Fibroblast of lung (primary cell): ENCODE measurements at places on chromosomes 2 and 18.

DNA sequence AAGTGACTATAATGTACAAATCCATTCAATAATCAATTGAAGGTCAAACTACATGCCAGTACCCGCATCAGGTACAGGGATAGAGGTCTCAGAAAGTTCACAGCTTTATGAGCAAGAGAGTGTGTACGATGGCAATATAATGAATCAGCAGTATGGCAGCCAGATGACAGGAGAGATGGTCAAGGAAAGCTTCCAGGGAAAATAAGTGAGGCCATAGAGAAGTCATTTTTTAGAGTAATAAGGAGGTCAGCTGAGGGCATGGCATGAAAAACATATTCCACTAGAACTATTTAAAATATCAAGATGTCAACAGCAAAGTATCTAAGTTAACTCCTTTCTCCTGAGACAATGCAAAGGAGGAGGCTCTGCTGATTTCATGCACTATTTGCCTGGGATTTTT lies 108.0 kb downstream of the SLC8A1 start:
- peak; percentile 88 for DNase-seq

- no peak for DNase-seq
Measured at GRCh38 chr2:186347472-186347871, 138.6 kb upstream of the ZC3H15 start.

DNA sequence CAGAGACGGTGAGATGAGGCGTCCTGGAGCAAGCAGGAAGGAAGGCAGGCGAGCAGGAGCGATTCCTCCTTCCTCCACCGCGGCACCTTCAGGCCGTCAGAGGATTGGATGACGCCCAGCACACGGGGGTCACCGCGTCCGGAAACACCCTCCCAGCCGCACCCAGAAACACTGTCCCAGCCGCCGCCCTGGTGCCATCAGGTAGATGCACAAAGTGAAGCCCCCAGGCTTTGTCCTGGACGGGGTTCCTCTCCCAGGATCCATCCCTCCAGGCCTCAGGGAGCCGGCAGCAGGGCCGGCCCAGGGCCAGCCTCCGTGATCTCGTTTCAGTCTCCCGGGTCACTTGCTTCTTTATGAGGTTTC lies 31.5 kb downstream of the RTP5 start:
- DNase-seq, result no peak

DNA sequence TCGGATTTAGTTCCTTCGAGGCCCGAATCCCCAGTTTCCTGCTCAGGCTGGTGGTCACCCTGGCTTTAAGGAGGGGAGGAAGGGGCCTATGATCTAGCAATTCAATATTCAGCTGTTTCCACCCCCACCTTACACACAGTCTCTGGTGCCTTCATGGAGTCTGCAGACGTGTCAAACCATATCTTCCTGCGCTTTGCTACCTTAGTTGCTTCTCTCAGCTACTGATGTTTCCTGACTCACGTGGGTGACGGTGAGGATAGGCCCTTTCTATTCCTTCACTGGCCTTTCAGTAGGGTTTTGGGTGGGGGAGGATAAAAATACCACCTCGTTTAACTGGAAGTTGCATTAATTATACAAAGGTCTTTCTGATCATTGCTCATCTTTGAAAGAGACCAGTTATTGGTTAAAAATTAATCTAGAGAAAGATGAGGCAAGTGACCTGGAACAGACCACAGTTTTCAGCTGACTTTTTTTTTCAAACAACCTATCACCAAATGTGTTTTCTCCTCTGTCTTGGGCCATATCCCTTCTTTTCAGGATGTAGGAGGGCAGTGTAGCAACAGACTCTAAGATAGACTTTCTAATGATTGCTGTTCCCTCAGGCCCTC lies 49.7 kb downstream of the SH2D6 start:
- no peak for DNase-seq

- DNase-seq, result no peak
Measured at GRCh38 chr2:17728210-17728609, 25.4 kb downstream of the SMC6 start.

DNA sequence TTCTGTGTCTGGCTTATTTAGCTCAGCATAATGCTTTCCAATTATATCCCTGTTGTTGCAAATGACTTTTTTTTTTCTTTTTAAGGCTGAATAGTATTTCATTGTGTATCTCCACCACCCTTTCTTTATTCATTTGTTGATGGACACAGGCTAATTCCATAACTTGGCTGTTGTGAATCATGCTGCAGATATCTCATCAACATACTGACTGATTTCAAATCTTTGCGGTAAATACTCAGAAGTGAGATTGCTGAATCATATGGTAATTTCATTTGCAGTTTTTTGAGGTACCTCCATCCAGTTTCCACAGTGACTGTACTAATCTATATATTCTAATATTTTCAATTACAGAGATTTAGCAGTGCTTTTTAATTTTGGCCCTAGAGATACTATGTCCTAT lies 266.2 kb downstream of the TMX3 start:
- peak; percentile 95 for DNase-seq

- DNase-seq, result no peak
Measured at GRCh38 chr2:123530004-123530403, 495.1 kb upstream of the CNTNAP5 start.

DNA sequence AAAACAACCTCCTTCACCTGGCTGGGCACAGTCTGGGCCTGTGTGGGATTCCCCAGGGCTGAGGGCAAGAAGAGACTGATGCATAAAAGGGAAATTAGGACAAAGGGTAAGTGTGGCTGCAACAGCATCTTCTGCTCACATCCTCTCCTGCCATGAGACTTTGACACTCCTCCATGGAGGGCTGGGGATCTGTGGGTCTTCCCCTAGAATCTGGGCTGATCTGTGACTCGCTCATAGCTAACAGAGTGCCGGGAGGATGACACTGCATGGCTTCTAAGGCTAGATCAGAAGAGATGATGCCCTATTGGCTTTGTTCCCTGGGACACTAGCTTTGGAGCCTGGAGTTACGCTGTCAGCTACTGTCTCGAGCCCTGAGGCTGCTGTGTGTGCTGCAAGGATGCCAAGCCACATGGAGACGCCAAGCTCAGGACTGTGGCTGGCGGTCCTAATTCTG lies 24.3 kb downstream of the MOCOS start:
- DNase-seq, result peak; percentile 4

DNA sequence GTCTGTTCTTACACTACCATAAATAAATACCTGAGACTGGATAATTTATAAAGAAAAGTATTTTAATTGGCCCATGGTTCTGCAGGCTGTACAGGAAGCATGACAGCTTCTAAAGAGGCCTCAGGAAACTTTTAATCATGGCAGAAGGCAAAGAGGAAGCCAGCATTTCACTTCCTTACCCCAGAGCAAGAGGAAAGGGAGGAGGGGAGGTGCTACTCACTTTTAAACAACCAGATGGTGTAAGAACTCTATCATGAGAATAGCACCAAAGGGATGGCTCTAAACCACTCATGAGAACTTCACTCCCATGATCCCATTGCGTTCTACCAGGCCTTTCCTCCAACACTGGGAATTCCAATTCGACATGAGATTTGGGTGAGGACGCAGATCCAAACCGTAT lies 344.4 kb upstream of the SLC39A10 start:
- no peak for DNase-seq

DNA sequence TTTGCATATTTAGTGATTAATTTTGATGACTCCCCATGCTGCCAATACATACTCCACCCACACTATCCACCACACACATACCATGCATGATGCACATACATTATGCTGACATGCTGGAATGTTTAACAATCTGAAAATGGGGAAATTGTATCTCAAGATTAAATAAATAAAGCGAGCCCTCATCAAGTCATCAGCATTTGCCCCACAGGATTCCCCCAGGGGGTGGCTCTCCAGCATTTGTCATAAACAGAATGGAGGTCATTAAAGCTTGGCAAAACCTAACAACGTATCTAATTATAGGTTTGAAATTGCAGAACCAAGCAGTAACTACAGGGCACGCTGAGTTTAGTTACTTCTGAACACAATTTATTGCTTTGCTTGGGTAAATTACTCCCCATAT lies 141.2 kb upstream of the TACR1 start:
- DNase-seq, result peak; percentile 70

- no peak for DNase-seq
Measured at GRCh38 chr2:187466129-187466792, 18.2 kb upstream of the CALCRL start.

- DNase-seq, result no peak
Measured at GRCh38 chr18:70329071-70329470, 40.2 kb downstream of the SOCS6 start.

- no peak for DNase-seq
Measured at GRCh38 chr2:141508086-141508752, 622.6 kb downstream of the LRP1B start.

DNA sequence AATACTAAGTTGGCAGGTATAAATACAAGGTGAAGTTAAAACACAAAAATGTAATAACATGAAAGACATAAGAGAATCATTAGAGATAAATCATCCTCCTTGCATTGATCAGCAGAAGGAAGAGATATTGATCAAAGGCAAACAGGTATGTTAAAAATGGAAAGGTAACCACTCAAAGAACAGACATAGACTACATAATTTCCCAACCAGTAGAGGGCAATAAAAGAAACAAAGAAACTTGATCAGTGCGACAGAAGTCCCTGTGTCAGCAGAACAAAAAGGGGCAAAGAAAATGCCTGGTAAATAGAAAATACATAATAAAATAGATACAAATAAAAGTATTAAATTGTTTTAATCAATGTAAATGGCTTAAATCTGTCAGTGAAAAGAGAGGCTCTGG lies 53.6 kb downstream of the FAM228A start:
- DNase-seq, result peak; percentile 46

- DNase-seq, result no peak
Measured at GRCh38 chr2:195038153-195038552, 618.9 kb upstream of the SLC39A10 start.

DNA sequence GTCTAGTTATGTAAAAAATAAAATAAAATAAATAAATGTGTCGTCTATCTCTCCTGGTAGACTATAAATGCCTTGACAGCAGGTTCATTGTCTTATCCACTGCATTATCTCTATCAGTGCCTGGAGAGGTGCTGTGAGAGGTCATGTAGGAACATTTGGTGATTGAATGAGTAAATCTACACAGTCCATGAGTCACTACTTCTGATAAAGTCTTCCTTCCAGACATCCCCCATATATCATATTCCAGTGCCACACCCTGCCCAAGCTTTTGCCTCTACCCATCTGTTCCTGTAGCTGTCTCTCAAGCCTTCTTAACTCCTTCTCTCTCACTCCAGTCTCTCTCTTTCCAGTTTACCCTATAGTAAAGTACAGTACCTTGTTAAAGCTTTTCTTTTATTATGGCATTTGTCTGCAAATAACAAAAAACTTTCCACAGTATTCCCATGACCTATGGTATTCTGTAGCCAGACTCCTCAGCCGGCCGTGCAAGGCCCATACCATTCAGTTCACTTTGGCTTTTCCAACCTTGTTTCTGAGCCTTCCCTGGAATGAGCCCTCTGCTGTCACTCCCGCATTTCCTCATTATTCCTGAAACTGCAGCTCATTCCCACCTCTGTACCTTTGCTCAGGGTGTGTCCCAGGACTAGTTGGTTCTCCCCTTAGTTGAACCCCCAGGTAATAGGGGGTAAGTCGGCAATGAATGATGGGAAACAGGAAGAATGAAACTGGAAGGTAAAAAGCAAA lies 37.5 kb downstream of the ANXA4 start:
- peak; percentile 64 for DNase-seq

DNA sequence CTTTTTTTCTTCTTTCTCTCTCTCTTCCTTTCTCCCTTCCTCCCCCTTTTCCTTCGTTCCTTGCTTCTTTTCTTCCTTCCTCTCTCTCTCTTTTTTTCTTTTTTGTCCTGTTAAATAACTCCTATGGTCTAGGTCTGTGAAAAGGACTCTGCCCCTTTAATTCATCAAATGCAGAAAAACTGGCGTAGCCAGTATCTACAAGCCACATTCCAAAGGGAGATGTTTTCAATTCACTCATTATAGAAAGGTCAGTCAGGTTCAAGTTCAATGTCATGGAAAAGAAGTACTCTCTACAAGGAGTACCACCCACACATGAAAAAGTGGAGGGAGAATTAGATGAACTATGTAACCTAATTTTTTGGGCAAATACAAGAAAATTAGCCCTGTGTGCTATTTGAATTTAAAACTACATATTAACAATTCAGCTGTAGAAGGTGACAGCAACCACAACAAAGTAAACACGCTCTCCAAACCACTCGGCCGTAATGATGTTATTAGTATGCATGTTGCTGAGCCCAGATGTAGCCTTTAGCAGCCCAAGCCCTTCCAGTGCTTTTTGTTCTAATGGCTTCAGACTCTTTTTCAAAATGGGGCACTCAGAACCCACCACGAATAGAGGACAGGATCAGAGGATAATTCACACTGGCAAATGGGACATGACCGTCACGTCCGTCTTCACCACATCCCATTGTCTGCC lies 735.4 kb upstream of the FANCL start:
- DNase-seq, result no peak

GRCh38 chr2:215695861-215696260 lies 260.0 kb upstream of the FN1 start:
- no peak for DNase-seq

DNA sequence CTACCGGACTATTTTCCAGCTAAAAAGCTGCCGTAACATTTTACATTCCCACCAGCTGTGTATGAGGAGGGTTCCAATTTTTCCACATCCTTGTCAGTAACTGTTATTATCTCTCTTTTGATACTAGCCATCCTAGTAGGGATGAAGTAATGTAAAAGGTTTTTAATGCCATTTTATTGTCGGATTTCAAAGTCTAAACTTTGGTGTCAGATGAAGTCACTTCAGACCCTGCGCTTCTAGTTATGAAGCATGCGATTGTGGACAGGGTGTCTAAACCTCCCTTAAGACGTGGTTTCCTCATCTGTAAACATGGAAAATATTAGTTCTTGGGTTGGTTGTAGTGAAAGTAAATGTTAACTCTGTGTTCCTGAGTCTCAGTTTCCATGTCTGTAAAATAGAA lies 4.7 kb downstream of the DGKD start:
- DNase-seq, result no peak

DNA sequence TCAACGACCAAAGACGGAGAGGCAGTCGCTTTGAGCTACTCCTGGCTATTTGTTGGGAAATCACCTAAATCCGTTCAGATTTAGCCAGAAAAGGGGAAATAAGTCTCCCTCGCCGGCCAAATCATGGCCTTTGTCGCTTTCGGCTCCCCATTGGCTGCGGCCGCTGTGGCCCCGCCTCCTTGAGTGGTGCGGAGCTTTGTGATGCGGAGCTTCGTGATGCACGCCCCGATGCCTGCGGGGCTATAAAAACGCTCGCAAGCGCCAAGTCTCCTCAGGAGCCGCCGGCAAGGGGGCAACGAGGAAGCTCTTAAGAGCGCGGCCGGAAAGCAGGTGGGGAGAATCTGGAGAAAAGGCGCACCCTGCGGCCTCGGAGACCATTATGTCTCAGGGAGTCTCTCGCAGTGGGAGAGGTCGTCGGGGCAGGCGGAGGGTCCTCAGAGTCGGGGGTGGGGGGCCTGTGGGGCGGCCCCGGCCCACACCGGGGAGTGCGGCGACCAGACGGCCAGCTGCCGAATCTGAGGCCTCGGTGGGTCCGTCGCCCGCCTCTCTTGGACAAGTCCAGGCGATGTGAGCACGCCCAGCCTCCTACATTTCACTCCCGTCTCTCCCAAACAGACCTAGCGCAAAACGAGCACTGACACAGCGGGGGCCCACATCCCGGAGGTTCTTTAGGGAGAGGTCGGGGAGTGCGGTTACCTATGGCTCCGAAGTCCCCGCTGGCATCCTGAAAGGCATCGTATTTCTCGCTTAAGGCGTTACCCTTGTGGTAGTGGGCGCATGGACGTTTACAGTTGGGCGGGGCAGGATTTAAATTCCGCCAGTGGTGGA lies at the start of gene CABYR:
Gene CABYR, plus strand, starts transcription at position 274 of the 828 bp plus-strand sequence. CDS start 4,053 bp downstream, outside the sequence.
- peak; percentile 91 for DNase-seq
